ENCODE measurements at places on chromosomes 6 and 20.

GRCh38 chr6:163836876-163837690 is 422.6 kb downstream of the QKI start:
- no peak for DNase-seq

GRCh38 chr6:108872141-108872557 is 23.9 kb downstream of the ARMC2 start:
- no peak for DNase-seq

- peak; percentile 85 for DNase-seq
These were observed 103.5 kb downstream of the GJA10 start for GRCh38 chr6:89997456-89998445.

DNA sequence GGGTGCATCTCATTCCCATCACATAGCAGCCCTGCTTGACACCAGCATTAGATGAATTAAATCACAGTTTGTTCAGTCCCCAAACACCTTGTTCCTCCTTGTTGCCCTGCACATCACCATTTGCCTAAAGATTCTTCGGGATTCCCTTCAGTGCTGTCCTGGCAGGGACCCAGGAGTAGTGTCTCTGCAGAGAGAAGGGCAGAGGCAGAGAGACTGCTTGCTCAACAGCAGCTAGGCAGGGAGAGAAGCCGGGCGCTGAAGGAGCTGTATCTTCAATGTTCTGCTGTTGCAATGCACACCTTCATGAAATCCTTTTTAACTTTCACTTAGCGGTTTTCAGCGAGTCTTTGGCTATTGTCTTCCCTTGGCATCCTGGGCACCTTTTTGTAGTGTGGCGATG is 362.9 kb downstream of the FARS2 start:
- DNase-seq: no peak

- peak; percentile 65 for DNase-seq
These were observed 1.3 kb downstream of the SEC63 start for GRCh38 chr6:107956586-107957307.

DNA sequence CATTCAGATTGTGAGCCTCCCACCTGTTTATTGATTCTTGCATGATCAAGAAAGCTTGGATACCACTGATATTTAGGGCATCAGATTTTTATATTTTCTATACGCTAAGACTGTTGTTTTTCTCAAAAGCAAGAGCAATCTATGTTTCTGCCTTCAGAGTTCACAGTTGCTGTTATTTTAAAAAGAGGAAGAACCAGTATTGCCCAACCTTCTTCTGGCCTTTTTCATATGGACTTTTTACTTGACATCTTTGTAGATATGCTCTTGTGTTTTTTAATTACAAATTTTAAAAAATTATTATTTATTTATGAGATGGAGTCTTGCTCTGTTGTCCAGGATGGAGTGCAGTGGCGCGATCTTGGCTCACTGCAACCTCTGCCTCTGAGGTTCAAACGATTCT is 28.9 kb downstream of the SLC17A5 start:
- DNase-seq: no peak

DNA sequence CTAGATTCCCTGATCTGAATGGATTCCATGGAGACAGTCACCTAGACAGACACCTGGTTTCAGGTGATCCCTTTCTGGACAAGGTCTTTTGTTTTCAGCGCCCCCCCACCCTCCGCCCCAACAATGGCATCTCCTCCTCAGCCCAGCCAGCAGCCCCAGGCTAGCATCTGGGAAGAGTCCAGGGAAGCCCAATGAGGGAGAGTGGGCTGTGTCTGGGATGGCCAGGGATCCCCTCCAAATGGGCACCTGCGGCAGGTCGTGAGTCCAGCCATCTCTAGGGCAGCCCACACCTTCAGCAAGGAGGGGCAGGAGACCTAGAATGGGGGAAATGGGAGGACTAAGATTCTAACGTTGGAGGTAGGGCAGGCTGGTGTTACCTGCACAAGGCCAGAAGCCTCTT is 1.2 kb upstream of the SLC24A3 start:
- DNase-seq: no peak

DNA sequence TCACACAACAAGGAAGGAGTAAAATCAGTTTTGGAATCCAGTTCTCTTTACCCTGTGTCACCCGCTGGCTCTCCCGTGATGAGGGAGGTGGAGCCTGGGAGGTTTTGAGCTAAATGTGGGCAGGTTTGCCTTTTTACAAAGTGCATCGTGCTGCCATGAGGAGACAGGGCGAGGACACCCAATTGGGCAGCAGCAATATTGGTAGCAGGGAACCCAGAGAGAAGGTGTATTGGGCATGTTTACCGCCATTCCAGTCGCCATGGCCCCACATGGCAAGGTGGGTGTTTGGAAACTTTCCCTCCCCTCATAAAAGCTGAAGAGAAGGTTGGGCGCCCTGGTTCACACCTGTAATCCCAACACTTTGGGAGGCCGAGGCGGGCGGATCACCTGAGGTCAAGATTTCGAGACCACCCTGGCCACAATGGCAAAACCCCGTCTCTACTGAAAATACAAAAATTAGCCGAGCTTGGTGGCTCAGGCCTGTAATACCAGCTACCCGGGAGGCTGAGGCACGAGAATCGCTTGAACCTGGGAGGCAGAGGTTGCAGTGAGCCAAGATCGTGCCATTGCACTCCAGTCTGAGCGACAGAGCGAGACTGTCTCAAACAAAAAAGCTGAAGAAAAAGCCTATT is 3.5 kb upstream of the UBE2V1 start:
- DNase-seq: no peak

DNA sequence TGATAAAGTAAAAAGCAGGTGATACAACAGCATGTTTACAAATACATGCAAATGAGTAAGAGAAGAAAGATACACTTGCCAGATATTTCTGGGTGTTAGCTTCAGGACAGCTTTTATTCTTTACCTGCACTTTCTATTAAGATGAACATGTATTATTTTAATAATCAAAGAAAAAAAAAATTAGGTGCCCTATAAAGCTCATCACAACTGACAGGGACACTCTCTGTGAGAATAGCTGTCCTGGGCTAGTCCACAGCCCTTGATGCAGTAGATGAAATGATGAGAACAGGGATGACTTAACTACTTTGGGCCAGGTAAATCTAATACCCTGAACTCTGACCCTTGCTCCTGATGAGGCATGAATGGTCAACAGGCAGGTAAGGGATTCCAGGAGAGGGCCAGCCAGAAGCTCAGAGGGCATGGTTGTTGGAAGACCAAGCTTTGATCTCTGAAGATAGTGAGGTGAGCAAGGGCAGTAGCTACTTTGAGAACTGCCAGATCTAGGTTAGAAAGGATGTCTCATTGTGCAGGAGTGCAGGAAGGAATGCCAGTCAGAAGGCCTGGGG is 15.6 kb downstream of the NSFL1C start:
- no peak for DNase-seq

GRCh38 chr6:46002264-46002663 is 13.4 kb downstream of the CLIC5 start:
- no peak for DNase-seq

Measured in fibroblast of skin of abdomen (primary cell).